Lower lobe of right lung (tissue), 2 donors: ENCODE measurements at places on chromosomes 12 and 14. TPM values are rescaled to one million over a fixed set of nuclear protein-coding genes. Genes with fewer than 3 reads are reported as not detected.
A peak's percentile ranks its signal among the peaks of the same experiment; 100 is the strongest.

DNA sequence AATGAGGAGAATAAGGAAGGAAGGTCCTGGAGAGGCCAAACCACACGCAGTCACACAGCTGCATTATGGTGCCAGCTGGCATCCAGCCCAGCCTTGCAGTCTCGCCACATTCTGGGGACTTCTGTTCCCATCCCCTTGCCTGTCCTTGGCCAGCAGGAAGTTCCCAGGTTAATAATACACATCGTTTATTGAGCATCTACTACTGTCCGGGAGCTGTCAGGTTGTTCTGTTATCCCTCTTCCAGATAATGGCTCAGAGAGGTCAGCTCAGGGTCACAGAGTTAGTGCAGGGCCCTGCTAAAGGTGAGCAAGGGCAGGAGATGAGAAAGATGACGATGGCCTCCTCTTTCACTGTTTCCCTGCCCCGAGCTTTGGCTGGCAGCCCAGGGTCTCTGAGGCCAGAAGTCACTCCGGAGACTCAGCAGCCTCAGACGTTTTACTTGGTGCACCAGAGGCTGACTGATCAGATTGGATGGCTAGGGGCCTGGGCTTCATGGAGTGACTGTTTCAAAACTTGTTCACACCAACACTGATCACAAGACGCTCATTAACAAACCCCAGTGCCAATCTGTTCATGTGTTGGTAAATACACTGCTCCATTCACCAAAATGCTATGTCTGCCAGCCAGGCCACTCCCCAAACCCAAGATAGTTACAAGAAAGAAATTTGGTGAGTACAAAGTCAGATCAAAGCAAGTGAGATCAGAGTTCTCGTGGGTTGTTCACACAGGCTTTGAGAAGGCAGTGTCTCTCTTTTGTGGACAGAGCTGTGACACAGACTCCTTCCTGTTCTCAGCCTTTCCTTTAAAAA lies 79.2 kb downstream of the B4GALNT3 start:
- DNase-seq = peak; percentile 78
- H3K4me1 ChIP-seq = peaks cover 13% of the 10 kb centered on the region
- H3K36me3 ChIP-seq = no peaks in the 10 kb centered on the region
- no peak overlapping the region for H3K4me3 ChIP-seq

GRCh38 chr12:46818642-46819041 lies 7.2 kb downstream of the SLC38A4 start:
- DNase-seq = no peak
- H3K4me3 ChIP-seq = no peak overlapping the region
- H3K4me1 ChIP-seq = no peaks in the 10 kb centered on the region
- H3K36me3 ChIP-seq = no peaks in the 10 kb centered on the region
- H3K27ac ChIP-seq = no peak overlapping the region

The SPIC gene
- not detected for total RNA-seq

DNA sequence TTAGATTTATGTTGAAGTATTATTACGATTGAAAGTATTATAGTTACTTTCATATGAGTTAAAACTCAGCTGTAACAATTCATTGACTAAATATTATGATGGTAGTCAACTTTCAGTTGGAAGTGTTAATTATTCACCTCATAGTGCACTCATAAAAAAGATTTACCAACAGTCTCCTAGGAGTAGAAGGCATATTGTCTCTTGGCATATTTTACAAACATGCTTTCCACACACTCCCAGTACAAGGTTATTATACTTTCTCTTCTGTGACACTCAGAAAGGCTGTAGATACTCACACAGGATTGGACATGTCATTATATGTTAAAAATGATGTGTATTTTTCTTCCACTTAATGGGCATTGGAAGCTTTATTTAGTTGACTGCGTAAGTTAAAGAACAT lies 147.1 kb downstream of the NPAS3 start:
- no peaks in the 10 kb centered on the region for H3K4me1 ChIP-seq
- H3K36me3 ChIP-seq = no peaks in the 10 kb centered on the region
- H3K27ac ChIP-seq = no peak overlapping the region

- H3K36me3 ChIP-seq = no peaks in the 10 kb centered on the region
- H3K27me3 ChIP-seq = no peaks in the 10 kb centered on the region
- H3K4me1 ChIP-seq = no peaks in the 10 kb centered on the region
- H3K27ac ChIP-seq = no peak overlapping the region
- no peak overlapping the region for H3K4me3 ChIP-seq
Observed at GRCh38 chr12:60501124-60501729, 905.4 kb downstream of the SLC16A7 start.

DNA sequence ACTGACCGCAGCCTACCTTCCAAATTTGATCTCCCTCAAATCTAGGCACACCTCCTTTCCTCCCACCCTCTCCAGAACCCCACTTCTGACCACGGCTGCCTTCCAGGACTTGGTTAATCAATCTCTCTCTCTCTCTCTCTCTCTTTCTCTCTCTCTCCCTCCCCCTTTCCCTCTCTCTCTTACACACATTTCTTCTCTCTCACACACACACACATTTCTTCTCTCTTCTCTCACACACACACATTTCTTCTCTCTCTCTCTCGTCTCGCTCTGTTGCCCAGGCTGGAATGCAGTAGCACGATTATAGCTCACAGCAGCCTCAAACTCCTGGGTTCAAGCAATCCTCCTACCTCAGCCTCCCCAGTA lies 521 bp upstream of the GMFB start:
- peak overlapping the region; percentile 74 for H3K4me3 ChIP-seq
- no peak for DNase-seq
- H3K27ac ChIP-seq = peak overlapping the region; percentile 93
- no peaks in the 10 kb centered on the region for H3K36me3 ChIP-seq
- no peaks in the 10 kb centered on the region for H3K27me3 ChIP-seq

DNA sequence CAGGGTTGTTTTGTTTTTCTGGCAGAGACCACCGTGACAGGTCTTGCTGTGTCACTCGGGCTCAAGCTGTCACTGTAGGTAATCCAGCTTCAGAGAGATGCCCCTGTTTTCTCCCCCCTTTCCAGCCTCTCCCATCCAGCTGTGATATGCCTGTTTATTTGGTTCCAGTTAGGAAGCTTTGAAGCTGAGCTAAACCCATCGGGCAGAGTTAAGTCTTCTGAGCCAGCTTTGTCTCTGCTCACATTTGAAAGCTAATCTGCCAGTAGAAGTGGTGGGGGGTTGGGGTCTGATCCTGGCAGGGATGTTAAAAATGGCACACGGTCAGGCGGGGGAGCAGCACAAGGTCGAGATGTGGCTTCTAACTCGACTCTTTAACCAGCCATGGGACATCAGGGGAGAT lies 130.0 kb downstream of the TSPAN9 start:
- no peaks in the 10 kb centered on the region for H3K36me3 ChIP-seq
- H3K27ac ChIP-seq = no peak overlapping the region
- H3K4me1 ChIP-seq = peaks cover 30% of the 10 kb centered on the region
- H3K4me3 ChIP-seq = no peak overlapping the region

DNA sequence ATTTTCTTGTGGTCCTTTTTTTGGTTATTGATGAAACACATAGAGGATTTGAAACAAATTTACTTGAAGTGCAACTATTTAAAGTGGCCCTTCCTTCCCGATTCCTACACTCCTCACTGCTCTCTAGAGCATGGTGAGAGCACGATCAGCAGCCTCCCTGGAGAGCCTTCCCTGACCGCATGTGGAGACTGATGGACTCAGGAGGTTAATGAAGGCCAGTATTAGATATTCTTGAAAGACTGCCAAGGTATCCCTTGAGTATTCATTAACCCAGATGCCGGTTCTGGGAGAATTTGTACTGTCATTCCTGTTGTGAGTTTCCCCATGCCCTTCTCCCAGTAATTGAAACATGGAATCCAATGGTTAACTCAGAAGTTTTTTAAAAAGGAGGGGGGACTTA lies 102.8 kb upstream of the FGD4 start:
- no peak overlapping the region for H3K27ac ChIP-seq
- H3K36me3 ChIP-seq = no peaks in the 10 kb centered on the region
- no peaks in the 10 kb centered on the region for H3K4me1 ChIP-seq
- DNase-seq = no peak
- H3K27me3 ChIP-seq = no peaks in the 10 kb centered on the region

GRCh38 chr14:89720076-89720687 lies 234.3 kb downstream of the EFCAB11 start:
- H3K36me3 ChIP-seq = no peaks in the 10 kb centered on the region
- H3K27ac ChIP-seq = peak overlapping the region; percentile 47
- H3K4me3 ChIP-seq = no peak overlapping the region
- no peak for DNase-seq
- H3K27me3 ChIP-seq = no peaks in the 10 kb centered on the region

DNA sequence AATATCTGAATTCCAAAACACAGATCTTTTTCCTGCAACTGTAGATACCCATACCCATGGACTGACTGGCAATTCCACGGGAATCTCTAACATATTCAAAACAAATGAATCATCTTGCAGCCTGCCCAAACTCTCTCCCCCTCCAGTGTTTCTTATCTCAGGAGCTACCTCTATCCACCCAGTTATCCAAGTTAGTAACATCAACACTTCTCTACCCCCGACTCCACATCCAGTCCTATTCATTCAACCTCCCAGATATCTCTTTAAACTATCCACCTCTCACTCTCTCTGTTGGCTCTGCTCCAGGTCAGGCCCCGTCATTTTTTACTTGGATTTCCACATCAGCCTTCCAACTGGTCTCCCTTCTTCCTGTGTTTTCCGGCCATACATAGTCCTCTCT lies 6.7 kb upstream of the KCNH5 start:
- no peaks in the 10 kb centered on the region for H3K36me3 ChIP-seq
- DNase-seq = no peak
- no peak overlapping the region for H3K4me3 ChIP-seq
- peaks cover 30% of the 10 kb centered on the region for H3K27me3 ChIP-seq

The POU6F1 gene
- total RNA-seq = 13.5 TPM

The CSAD gene
- total RNA-seq = 39.2 TPM
